Right forelimb (tissue), 1 donor: ENCODE measurements at places on chromosomes 2 and 18.

GRCh38 chr2:158953926-158954763 lies 14.3 kb upstream of the TANC1 start:
- peak; percentile 86 for DNase-seq

DNA sequence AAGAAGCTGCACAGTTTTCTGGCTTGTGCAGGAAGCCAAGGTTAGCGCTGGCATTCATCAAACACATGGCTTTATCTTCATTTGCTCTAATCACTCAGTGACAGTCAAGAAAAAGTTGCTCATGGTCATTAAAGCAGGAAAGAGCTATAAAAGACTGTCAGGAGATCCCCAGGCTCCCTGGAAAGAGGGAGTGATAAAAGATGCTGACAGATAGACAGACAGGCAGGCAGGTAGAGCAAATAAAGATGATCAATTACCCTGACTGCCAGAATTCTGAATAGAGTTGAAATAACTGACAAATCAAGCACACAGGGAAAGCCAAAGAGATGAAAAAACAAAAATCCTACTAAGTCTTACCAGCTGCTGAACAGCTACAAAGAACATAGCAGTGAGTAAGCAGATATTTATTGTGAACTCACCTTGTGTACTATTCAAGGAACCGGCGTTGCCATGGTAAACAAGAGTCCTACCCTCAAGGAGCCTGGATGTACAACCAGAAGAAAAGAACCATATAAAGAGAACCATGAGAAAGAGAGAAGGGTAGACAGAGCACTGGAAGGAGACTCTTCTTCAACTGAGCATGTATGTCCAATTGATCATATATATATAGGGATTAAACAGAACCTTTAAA lies 68.0 kb downstream of the RNF152 start:
- DNase-seq = no peak

GRCh38 chr2:235621736-235622135 lies 127.9 kb downstream of the AGAP1 start:
- no peak for DNase-seq

- no peak for DNase-seq
These were observed 267.6 kb upstream of the HNRNPA3 start for GRCh38 chr2:176944998-176945397.

DNA sequence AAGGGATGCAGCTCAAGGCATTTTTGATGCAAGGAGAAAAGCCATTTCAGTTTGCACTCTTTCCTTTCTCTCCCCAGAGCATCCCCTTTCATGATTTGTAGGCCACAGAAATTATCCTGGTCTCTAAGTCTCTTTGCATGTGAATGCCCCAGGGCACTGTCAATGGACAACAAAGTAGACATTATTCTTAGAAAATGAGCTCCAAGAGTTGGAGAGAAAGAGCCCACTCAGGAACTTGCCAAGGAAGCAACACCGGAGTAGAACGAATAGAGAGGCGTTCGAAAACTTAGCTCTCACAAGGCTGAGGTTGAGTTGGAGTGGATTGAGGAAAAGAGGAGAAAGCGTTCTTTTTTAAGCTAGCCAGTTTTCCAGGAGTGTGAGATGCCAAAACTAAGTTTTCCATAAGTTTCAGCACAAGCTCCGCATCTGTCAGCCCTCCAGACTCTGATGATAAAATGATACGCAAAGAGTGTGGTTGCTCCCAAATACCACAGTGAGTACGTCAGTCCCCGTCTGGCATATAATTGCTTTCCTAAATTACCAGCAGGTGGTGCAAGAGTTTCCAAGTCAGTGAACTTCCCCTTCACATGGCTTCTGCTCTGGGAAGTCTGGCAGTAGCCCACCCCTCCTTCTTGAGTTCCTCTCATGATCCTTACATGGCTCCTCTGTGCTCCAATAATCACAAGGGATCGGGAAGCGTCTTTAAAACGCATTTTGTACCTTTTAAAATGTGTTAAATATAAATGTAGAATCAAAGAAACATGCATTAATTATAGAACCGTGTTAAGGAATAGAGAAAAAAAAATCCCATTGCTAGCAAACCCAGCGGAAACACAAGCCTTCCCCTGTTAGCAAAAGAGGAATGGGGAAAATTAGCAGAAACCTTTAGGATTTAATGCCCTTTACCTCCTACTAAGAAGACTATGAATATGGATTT lies 1060.6 kb upstream of the FANCL start:
- peak; percentile 70 for DNase-seq

GRCh38 chr2:231386446-231386845 lies 9.1 kb upstream of the B3GNT7 start:
- DNase-seq = no peak
